Activated CD4-positive, alpha-beta T cell treated with anti-CD3 and anti-CD28 coated beads, Interleukin-2, amount 50 U/mL, for 16 hours (primary cell): ENCODE measurements at places on chromosomes 1 and 21.
A peak's percentile ranks its signal among the peaks of the same experiment; 100 is the strongest.

GRCh38 chr1:923131-923990, at the start of gene SAMD11:
Gene SAMD11, plus strand, starts transcription at chr1:923923. Its CDS starts 509 bp downstream, at chr1:924432.
- no peak for DNase-seq

- DNase-seq: no peak
Observed at GRCh38 chr1:26697431-26697977, 1.7 kb downstream of the ARID1A start.

GRCh38 chr1:40849801-40850592, 12.2 kb downstream of the CITED4 start:
- peak; percentile 80 for DNase-seq

DNA sequence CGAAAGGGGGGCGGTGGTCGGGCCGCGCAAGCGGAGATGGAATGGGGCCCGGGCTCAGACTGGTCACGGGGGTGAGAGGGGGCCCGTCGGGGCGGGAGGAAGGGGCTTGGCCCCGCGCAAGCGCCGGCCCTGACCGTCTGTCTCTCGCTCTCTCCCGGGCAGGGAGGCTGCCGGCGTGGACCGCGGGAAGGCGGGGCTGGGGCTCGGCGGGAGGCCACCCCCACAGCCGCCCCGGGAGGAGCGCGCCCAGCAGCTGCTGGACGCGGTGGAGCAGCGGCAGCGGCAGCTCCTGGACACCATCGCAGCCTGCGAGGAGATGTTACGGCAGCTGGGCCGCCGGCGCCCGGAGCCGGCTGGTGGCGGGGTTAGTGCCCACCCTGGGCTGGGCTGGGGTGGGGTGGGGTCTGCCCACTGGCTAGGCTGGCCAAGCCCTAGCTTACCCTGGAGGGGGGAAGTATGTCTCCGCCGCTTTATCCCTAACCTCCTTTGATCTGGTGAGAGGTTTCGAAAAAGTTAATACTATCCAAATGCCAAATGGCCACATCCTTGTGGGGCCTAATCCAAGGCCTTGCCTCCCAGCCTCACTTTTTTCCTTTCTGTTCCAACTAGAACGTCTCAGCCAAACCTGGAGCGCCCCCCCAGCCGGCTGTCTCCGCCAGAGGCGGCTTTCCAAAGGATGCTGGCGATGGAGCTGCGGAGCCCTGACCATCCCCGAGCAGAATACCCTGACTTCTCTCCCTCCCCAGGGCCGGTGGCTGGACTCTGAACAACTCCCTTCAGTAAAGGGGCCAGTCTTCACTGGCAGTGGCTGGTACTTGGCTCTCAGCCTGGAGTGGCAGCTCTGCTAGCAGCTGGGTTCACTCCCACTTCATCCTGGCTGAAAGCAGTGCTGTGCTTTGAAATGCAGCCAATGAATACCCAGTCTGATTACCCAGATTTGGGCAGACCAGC, 636 bp upstream of the YRDC start:
- peak; percentile 55 for DNase-seq

DNA sequence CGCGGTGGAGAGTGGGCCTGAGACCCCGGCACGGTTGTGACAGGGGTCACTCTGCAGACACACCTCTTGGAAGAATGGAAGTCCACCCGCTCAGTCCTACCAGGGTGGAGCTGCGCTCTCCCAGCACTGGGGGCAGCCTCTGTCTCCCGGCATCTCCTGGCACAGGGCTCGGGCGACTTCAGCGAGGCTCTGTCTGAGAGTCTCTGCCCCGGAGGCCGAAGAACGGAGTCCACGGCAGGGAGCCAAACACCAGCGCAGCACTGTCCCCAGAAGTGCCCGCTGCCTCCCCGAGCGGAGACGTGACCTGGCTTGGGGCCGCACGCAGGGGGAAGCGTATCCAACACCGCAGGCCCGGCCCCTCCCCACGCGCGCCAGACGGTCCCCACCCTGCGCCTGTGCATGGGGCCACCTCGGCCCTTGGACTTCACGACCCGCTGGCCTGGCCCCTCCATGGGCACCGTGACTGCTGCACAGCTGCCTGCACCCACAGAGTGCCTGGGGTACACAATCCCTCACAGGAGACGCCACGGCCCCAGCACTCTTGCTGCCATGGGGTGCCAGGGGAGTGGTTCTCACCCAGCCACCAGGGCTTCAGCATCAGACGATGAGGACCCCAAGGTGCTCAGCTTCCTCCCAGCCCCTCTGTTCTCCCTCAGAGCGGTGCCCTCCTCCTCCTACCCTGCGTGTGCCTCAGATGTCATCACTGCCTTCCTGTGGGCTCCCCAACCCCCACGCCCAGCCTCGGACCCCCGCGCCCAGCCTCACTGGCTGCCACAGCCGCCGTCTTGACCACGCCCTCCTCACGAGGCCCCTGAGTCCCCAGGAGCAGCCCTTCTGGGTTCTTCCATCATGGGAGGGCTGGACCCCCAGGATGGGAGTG, 14.9 kb upstream of the RNF223 start:
- DNase-seq: no peak

GRCh38 chr1:245234217-245235081, 79.7 kb downstream of the KIF26B start:
- DNase-seq: no peak

DNA sequence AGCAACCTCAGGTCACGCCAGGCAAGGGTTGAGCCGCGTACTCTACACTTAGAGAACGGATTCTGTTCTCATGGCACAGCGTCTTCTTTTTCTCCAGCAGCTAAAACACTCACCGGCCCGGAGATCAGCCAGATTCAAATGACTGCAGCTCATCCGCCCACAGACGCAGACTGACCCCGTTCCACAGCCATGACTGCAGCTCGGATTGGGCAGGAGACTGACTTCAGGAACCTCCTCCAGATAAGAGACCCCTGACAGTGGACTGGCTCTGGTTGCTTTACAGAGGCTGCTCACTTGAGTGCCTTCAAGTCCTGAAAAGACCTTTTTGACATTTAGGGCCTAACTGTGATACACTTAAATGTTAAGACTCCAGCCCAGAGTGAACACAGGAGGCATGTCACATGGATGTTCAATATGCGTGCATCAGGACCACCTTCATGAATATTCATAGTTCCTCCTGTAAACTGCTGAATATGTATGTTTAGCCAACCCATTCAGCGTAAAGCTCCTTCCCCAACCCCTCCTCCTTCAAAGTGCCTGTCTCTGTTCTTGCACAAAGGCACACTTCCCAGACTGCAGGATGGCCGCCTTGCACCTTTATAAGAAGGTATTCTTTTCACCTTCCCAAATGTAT, 42.6 kb downstream of the BACE2 start:
- DNase-seq: no peak
